ENCODE measurements at places on chromosomes 12 and 14.

DNA sequence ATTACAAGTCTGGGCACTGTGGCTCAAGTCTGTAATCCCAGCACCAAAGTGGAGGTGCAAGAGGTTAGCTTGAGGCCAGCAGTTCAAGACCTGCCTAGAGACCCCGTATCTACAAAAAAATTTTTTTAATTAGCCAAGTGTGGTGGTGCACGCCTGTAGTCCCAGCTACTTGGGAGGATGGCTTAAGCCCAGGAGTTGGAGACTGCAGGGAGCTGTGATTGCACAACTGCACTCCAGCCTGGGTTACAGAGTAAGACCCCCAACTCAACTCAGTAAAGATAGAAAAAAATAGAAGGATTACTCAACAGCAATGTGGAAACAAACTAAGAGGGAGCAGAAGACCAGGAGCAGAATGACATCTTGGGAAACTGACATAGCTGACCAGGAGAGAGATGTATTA is 13.3 kb downstream of the SBNO1 start:
- no peak for DNase-seq

GRCh38 chr12:112160611-112161010 is 35.3 kb downstream of the TRAFD1 start:
- DNase-seq = no peak

- no peak for DNase-seq
Observed at GRCh38 chr12:103794309-103795213, 46.5 kb downstream of the NT5DC3 start.

- peak; percentile 86 for DNase-seq
Observed at GRCh38 chr12:75908961-75909605, 122.5 kb downstream of the PHLDA1 start.

- no peak for DNase-seq
Observed at GRCh38 chr14:49863487-49864281, 11.1 kb upstream of the NEMF start.

- DNase-seq = no peak
Observed at GRCh38 chr14:94599656-94600004, 12.6 kb upstream of the SERPINA3 start.

GRCh38 chr12:64918344-64918743 is 93.9 kb downstream of the TBC1D30 start:
- no peak for DNase-seq

GRCh38 chr14:95902273-95902826 is 25.7 kb downstream of the TUNAR start:
- DNase-seq = no peak

DNA sequence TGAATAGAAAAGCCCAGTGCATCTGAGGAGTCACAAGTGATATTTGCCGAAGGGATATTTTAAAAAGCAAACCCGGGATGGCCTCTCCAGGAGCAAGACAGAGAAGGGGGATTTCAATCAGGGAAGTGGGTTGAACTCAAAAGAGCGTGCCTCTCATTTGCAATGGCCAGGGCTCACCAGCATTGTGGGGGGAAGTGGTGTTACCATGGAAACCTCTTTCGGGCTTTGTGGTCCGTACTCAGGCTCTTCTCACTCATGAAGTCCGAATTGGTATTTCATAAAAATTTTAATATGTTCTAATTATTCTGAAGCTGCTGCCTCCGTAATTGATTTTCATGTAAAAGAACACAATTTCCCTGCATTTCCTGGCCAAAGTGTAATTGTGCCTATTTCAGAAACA is 79.8 kb downstream of the SLC15A4 start:
- no peak for DNase-seq

All from AG10803 (cell line).